ENCODE measurements at places on chromosomes 13 and 19. TPM values are rescaled to one million over a fixed set of nuclear protein-coding genes. Genes with fewer than 3 reads are reported as not detected.

PGLYRP2 gene
- not detected for total RNA-seq

NKPD1 gene
- total RNA-seq = 2.3 TPM

MEIOSIN gene
- total RNA-seq = not detected

ACP7 gene
- 1.4 TPM for total RNA-seq

CCL25 gene
- total RNA-seq = not detected

PNMA8B gene
- 0.28 TPM for total RNA-seq

CEACAM21 gene
- total RNA-seq = not detected

NRTN gene
- not detected for total RNA-seq

PTGIR gene
- total RNA-seq = 0.05 TPM

IFNL1 gene
- not detected for total RNA-seq

YJEFN3 gene
- 0.28 TPM for total RNA-seq

GGN gene
- 0.92 TPM for total RNA-seq

ZSCAN5B gene
- total RNA-seq = not detected

CGB5 gene
- not detected for total RNA-seq

TPTE2 gene
- not detected for total RNA-seq

ZNF324B gene
- 5.4 TPM for total RNA-seq

PGLYRP1 gene
- not detected for total RNA-seq

TRPC4 gene
- total RNA-seq = not detected

SLC8A2 gene
- total RNA-seq = 1.3 TPM

IGFL1 gene
- 0.37 TPM for total RNA-seq

ILF3 gene
- total RNA-seq = 141 TPM

NXNL1 gene
- total RNA-seq = not detected

SUPT5H gene
- 57.2 TPM for total RNA-seq

ETV2 gene
- total RNA-seq = 0.51 TPM

TINCR gene
- total RNA-seq = 14.8 TPM

ZNF525 gene
- total RNA-seq = 4.8 TPM

RNF17 gene
- total RNA-seq = not detected

DIRAS1 gene
- not detected for total RNA-seq

UPF3A gene
- 19.3 TPM for total RNA-seq

TMEM145 gene
- total RNA-seq = not detected

REEP6 gene
- total RNA-seq = 8.3 TPM
